ENCODE measurements at places on chromosomes 1 and 21.

GRCh38 chr1:235160957-235161684 lies at the start of gene RBM34:
RBM34 (minus strand) TSS chr1:235161250; CDS start chr1:235161226, 24 bp downstream.
- peak; percentile 95 for DNase-seq

- no peak for DNase-seq
Measured at GRCh38 chr1:192159781-192160180, 1.5 kb downstream of the RGS18 start.

DNA sequence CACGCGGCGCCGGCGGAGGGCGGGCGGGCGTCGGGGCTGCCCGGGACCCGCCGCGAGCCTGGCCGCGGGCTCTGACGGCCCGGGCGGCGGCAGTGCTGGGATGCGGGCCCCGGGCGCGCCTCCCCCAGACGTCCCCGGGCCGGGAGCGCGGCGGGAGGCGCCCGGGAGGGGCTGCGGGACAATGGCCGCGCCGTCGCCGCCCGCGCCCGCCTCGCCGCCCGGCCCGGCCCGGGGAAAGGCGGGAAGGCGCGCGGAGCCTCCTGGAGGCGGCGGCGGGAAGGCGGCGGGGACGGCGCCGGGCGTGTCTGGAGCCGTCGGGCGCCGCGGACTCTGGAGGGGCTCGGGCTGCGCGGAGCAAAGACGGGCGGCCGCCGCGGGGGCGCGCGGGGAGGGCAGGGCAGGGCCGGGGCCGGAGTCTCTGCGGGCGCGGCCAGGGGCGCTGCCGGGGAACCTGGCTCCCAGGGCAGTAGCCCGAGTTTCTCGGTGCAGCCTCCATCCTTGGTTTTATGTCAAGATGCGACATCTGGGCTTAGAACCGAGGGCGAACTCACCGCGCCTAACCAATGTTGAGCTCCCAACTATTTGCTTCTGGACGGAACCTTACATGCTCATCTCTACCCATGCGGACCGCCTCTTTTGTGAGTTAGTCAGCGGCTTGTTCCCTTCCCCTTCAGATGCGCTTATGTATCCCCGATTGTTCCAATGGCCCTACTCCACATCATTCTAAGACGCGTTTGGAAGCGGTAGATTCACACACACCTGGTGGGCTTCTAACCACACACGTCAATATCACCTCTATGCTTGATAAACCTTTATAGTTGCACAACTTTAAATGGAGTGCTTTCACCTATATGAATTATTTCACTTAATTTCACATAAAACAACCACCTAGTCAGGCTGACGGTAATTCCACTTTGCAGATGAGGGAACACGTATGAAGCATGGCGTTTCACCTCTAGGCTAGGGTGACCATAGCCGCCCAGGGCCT lies 651 bp downstream of the ZBTB8A start:
- DNase-seq: peak; percentile 58

- no peak for DNase-seq
Measured at GRCh38 chr1:65243491-65243890, 65.9 kb upstream of the DNAJC6 start.

GRCh38 chr1:48654606-48655210 lies 122.0 kb downstream of the BEND5 start:
- no peak for DNase-seq

- no peak for DNase-seq
Measured at GRCh38 chr21:39188521-39189139, 5.4 kb upstream of the PSMG1 start.

DNA sequence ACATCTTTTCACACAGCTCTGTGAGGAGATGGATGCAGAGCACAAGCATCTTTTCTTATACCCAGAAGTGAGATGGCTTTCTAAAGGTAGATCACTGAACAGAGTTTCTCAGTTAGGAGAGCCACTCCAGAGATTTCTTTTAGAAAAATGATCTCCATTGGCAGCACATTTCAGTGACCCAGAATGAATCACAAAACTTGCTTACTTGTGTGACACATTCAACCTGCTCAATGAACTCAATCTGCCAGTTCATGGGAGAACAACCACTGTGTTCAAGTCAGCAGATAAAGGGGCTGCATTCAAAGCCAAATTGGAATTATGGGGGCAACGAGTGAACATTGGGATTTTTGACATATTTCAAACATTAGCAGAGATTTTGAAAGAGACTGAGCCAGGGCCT lies 78.3 kb downstream of the UCHL5 start:
- DNase-seq: no peak

GRCh38 chr1:24319962-24320361 lies 805 bp downstream of the GRHL3 start:
- no peak for DNase-seq

DNA sequence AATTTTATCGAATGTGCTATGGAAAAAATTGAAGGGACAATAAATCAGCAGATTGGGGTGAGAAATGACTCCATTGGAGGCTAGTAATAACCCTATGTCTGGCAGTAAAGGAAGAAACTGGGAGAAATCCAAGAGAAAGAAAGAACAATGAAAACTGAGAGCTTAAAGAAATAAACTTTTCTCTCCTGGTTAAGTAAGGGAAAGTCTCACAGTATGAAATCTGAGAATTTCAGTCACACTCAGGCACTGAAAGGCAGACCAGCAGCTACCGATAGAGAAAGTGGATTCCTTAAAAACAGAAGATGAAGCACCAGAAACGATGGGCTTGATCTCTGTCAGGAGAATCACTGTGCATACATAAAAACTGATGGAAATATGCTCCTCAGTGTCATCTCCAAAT lies 404.2 kb downstream of the PLPP3 start:
- no peak for DNase-seq

- no peak for DNase-seq
Measured at GRCh38 chr1:80607064-80607463, 1193.7 kb upstream of the ADGRL2 start.

DNA sequence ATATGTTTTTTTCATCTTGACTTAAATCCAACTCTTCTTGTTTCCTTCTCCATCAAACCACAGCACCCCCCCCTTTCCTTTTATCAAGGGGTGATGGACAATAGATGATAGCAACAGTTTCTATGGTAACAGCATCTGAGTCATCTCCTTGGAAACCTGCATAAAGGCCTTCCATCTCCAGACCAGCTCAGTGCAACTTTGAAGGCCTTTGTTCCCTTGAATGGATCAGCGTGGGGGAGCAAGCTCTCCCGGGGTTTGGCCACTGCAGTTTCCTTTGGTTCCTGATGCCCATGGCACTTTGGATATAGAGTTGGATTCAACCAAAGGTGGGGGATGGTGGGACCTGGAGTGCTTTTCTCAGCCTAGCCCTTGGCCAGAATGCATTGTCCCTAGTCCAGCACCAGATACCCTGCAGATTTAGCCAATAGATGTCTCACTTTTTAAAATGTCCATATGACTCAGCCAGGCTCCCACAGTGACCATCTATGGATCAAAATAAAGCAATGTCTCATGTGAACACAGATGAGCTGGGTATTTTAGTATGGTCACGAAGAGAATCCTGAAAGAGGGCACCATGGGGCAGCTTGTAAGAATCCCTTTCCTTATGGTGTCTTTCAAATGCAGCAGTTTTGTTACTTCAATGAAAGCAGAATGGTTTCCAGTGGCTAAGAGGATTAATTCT lies 127.7 kb downstream of the SPATA46 start:
- no peak for DNase-seq

DNA sequence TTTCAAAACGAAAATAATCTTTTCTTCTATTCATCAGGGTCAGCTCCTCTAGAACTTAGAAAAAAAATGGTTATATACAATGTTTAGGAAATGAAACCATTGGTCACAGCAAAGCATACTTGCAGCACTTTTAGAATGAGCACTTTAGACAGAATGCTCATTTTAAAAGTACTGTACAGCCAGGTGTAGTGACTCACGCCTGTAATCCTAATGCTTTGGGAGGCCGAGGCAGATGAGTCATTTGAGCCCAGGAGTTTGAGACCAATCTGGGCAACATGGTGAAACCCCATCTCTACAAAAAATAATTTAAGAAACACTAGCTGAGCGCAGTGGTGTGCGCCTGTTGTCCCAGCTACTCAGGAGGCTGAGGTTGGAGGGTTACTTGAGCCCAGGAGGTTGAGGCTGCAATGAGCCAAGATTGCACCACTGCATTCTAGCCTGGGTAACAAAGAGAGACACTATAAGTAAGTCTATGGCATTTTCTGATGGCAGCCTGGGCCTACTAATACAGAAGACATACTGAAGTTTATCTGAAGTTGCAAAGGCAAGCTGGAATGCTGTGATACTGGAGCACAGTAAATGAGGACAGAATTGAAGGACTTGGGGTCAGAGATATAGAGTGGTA lies 48.9 kb upstream of the ZNF326 start:
- DNase-seq: no peak

DNA sequence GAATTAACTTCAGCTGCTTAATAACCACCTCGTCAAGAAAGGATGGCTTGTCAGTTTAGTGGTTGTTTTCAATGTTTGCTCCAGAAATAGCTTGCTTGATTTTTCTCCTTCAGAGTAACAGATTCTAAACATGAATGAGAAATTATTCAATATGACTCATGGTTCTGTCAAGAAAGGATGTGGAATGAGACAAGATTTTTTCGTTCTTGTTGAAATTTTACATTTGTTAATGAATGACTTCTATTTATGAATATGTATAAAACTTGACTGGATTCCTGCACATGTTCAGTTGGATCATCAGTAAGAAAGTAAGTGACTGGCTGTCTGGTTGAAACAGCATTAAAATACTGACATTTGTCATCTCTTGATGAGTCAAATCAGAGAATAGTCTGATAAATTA lies 38.3 kb downstream of the IFI44 start:
- DNase-seq: peak; percentile 24

- DNase-seq: no peak
Measured at GRCh38 chr1:154745750-154746425, 124.2 kb downstream of the KCNN3 start.

DNA sequence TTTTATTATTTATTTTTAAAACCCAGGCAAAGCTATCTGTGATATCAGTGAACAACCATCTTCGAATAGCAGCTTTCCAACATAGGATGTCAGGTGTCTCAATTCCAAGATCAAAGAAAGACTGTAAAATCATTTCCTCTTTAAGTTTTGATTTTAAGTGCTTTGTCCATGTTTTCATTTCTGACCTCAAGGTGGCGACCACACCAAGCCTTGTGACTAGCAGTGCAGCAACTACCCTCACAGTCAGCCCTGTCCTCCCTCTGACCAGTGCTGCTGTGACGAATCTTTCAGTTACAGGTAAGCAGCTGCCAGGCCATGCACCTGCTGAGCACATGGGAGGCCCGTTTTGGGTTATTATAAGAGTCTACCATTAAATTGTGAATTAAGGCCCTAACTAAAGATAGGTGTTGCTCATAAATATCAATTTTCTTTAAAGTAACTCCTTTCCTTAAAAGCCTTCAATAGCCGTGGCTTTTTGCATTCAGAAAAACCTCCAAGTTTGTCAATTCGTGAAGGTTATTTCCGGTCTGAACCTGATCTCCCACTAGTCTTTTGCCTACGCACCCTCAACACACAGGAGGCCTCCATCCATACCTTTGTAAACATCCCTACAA lies 117.0 kb downstream of the CD247 start:
- peak; percentile 51 for DNase-seq

- DNase-seq: peak; percentile 52
Measured at GRCh38 chr21:41501919-41502318, 6.0 kb downstream of the TMPRSS2 start.

DNA sequence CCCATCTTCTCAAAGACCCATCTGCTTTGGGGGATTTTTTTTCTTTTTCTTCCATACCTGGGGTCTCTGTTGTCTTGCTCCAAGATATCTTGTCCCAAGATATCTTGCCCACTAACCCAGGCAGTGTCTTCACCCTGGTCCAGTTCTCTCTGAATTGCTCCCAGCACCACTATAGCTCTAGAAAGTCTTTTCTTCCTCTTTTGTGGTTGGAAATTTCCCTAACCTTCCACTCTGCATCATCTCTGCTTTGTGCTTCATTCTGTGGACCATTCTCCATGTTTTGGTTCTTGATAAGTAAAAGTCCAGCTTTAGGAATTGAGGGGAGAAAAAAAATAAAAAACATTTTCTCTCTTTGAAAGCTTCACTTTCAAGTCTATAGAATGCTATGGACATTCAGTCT lies 20.9 kb downstream of the STYXL2 start:
- no peak for DNase-seq

DNA sequence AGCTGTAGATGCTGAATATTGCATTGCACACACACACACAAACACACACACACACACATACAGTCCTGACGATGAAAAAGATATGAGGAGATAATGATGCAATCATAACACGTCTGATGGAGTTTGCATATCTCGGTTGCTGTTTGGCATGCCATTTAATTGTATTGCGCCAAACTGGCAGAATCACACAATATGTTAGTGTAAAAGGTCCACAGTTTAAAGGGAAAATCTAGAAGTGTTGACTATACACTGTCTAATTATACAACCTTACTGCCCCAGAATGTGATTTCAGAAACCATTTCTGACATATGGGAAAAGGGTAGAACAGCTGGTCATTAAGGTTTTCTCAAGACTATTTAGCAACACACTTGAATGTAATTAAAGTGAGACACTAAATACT lies 123.7 kb upstream of the PROX1 start:
- no peak for DNase-seq

DNA sequence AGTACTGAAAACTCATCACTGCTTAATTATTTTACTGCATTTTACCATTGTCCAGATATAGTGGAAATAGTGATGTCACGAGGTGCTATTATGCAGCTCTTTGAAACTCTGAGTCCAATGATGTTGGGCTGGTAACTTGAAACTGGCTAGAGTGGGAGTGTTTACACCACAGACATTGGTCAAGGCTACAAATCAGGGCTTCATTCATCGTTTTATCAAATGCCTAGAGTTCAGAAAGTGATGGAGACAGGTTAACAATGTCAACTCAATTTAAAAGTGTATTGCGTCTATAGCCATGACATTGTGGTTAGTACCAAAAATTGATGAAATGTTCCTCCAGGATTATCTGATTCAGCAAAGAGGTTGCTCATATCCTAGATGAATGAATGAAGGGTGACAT lies 12.7 kb downstream of the PADI1 start:
- DNase-seq: no peak

DNA sequence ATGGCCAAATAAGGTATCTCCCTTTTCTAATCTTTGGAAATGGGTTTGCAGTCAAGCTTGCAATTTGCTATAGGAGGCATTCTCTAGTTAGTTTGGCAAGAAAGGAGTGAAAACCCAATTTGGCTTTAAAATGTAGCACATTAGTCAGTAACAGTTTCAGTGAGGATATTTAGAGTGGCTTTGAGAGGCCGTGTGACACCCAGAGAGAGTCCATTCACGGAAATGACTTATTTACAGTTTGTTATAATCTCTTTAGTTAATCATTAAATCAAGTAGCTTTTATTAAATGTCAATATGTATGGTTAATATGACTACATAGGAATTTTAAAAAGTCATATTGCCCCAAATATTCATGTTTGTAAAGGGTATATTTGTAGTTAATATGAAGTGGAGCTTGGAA lies 9.6 kb downstream of the ZBTB18 start:
- no peak for DNase-seq

DNA sequence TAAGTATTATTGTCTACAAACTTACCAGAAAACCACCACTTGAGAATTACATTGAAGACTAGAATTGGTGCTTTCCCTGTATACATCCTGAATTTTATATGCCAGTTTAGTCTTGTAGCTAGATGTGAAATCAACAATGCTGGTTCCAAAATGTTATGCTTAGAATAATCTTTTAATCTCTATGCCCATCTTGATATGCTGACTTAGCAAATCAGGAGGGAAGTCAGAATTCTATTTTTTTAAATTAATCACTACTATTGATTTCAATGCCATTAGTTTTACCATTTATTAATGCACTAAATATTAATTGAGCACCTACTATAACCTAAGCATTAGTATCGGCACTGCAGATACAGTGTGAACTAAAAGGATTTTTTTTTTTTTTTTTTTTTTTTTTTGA lies 641.6 kb upstream of the ADGRL4 start:
- no peak for DNase-seq
